ENCODE measurements at places on chromosomes 3 and 15.

- no peak for DNase-seq
Observed at GRCh38 chr3:61172684-61173083, 78.6 kb downstream of the FHIT start.

- DNase-seq: no peak
Observed at GRCh38 chr15:76353023-76353577, 16.5 kb downstream of the ISL2 start.

DNA sequence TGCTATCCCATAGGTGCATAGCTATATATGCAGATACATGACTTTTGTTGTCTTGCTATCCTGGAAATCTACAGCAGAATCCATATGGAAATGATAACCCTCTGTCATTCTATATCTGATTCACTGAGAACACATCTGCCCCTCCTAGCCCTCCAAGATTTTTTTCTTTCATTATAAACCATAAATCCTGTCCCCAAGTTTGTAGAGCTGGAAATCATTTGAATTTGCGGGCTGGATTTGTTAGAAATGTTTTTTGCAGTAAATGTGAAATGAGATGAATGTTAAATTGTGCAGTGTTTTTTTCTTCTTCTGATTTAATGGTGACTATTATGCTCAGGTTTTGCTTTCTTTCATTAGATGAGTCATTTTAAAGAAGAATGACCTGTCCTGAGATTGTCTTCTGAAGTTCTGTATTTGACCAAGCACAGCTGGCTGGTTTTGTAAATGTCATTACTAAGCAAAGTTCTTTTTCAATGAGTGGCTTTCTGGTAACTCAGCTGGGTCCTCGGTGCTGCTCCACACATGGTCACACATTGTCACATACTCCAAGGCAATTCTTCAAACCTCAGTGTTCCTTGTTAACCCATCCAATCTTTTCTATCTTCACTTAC, 25.3 kb upstream of the ABHD17C start:
- no peak for DNase-seq

- DNase-seq: no peak
Observed at GRCh38 chr3:110579840-110580550, 491.6 kb upstream of the NECTIN3 start.

GRCh38 chr3:62992520-62992919, 117.3 kb upstream of the CADPS start:
- DNase-seq: no peak

GRCh38 chr3:182954553-182955235, 25.6 kb downstream of the DCUN1D1 start:
- DNase-seq: no peak

DNA sequence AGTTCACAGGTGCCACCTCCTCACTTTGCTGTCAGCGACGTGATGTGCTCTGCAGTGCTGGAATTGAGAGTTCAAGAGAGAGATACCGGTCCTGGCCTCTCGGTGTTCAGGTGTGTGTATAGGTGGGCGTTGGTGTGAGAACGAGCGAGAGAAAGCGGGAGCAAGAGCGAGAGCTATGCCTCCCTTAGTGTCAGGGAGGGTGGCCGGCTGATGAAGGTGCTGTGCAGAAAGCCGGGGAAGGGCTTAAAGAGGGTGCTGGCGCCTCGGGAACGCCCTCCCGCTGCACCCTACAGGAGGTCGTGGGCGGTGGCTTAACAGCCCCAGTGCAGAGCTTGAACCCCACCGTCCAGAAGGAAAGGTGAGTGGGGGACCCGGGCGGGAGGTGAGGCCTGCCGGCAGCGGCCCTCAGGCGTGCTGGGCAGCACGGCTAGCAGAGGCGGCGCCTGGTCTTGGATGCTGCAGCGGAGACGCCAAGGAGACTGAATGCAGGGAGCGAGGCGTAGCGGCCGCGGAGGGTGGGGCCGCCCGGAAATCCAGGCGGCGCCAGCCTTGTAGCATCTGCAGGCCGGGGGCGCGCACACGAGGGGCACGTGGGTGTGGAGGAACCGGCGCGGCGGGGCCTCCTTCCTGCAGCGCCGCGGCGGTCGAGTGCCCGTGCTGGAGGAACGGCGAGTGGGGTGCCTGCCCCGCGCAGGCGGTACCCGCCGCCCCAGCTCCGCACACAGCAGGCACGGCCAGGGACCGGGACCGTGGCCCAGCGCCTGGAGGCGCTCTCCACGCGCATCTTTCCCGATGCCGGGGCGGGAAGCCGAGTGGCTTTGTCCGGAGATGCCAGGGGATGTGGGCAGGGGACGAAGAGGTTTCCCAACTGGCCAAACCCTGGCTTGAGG, 246.8 kb upstream of the TOPAZ1 start:
- no peak for DNase-seq

Data from cerebellar nuclear complex (tissue), 1 donor.